ENCODE measurements at places on chromosomes 7 and 10. TPM values are rescaled to one million over a fixed set of nuclear protein-coding genes. Genes with fewer than 3 reads are reported as not detected.

GRCh38 chr10:93873420-93874115 is 20.2 kb upstream of the SLC35G1 start:
- DNase-seq, result no peak

Gene HOXA2
- total RNA-seq, result 2.7 TPM

DNA sequence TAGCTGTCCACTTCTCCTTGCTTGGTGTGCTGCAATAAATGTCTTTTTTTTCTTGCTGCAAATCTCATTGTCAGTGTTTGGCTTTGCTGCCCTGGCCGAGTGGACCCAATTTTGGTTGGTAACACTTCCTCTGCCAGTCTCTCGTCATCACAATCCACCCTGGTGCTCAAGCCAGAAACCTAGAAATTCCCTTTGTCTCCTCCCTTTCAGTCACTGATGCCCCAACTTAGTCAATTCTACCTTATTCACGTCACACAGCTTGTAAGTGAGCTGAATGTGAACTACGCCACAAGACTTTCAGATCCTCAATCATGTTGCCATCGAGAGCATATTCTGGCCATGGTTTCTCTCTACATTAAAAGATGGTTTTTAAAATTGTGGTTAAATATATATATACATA is 13.0 kb upstream of the FRA10AC1 start:
- DNase-seq, result no peak

- no peak for DNase-seq
Measured at GRCh38 chr7:34719636-34720035, 61.6 kb downstream of the NPSR1 start.

- no peak for DNase-seq
Measured at GRCh38 chr7:18971839-18972238, 145.6 kb downstream of the TWIST1 start.

DNA sequence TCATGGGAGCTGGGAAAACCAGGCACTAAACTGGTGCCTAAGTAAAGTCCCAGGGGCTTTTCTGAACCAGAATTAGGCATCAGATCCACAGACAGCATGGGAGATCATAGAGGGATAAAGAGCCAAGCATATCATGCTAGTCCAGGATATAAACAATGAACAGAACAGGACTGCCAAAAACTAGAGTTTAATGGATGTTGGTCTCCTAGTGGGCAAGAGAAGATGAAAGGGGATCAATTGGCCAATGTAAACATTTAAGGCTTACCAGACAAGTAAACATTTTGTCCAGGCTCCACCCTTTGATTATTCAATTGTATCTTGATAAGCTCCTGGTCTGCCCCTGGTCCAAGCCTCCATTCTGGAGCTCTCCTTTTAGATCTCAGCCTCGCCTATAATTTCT is 18.9 kb downstream of the MACC1 start:
- no peak for DNase-seq

Gene MRLN
- not detected for total RNA-seq

Gene ADRB1
- 1.6 TPM for total RNA-seq

- no peak for DNase-seq
Measured at GRCh38 chr7:38123494-38123893, 54.6 kb upstream of the STARD3NL start.

DNA sequence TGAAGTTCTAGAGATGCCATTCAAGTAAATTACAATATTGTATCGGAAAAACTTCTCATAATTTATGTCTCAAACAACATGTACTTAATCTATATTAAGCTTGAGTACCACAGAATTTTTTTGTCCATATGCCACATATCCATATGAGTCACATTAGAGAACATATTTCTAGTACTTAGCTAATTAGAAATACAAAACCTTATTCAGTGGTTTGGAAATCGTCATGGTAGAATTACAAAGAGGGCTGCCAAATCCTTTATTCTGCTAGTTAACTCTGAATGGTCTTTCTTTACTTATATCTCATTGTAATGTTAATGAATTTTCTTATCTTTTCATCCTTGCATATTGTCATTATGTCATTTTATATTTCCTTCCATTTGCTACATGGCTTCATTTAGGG is 9.0 kb upstream of the VIM start:
- DNase-seq, result no peak

Gene CYP3A4
- 12.9 TPM for total RNA-seq

Gene PILRA
- 5.2 TPM for total RNA-seq

DNA sequence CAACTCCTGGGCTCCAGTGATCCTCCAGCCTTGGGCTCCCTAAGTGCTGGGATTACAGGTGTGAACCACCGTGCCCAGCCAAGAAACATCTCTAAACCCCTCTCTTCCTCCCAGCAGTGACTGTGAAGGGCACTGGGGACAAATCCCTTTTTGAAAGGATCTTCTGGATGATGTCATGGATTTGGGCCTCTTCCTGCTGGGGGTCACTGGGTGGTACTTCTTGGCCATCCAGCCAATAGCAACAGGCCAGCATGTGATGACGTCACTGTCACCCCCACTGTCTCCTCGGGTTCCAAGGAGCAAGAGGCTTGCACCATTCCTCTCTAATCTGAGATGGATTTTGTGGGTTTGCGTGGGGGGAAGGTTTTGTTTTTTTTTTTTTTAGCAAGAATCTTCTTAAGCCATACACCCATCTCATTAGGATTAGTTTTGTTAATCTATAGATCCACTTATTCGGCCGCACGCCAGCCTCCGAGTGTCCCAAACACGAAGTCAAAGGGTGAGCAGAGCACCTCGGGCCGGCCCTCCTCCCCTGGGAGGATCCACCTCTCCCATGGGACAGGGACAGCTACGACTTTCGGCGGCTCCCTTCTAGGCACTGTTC is 29.4 kb upstream of the TNRC18 start:
- DNase-seq, result no peak

Gene BTBD16
- 0.15 TPM for total RNA-seq

DNA sequence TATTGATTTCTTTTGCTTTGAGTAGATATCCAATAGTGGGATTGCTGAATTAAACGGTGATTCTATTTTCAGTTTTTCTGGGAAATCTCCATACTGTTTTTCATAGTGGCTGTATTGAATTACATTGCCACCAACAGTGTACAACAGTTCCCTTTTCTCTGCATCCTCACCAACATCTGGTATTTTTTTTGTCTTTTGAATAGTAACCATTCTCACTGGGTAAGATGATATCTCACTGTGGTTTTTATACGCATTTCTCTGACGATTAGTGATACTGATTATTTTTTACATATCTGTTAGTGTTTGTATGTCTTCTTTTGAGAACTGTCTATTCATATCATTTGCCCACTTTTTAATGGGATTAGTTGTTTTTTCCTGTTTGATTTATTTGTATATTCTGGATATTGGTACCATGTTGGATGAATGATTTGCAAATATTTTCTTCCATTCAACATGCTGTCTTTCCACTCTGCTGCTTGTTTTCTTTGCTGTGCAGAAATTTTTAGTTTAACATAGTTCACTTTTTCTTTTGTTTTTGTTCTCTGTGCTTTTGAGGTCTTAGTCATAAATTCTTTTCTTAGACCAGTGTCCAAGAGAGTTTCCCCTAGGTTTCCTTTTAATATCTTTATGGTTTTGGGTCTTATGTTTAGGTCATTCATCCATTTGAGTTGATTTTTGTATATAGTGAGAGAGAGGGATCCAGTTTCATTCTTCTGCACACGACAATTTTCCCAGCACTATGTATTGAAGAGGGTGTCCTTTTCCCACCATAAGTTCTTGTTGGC is 584.7 kb downstream of the PHTF2 start:
- DNase-seq, result no peak

Gene CCDC172
- total RNA-seq, result not detected
